ENCODE measurements at places on chromosomes 5 and 9.

- no peak for DNase-seq
Observed at GRCh38 chr5:126488443-126489065, 65.3 kb downstream of the GRAMD2B start.

- DNase-seq = peak; percentile 51
Observed at GRCh38 chr9:132670457-132671391, at the start of gene GTF3C4. Gene GTF3C4, plus strand, starts transcription at chr9:132670464. Its CDS starts 135 bp downstream, at chr9:132670599.

GRCh38 chr9:15287309-15287708 lies 19.7 kb downstream of the TTC39B start:
- DNase-seq = no peak

- DNase-seq = no peak
Observed at GRCh38 chr9:119278171-119278570, 91.1 kb downstream of the BRINP1 start.

- DNase-seq = no peak
Observed at GRCh38 chr5:172417130-172417841, 37.0 kb downstream of the SH3PXD2B start.

- no peak for DNase-seq
Observed at GRCh38 chr5:74895906-74896305, 29.7 kb upstream of the FAM169A start.

DNA sequence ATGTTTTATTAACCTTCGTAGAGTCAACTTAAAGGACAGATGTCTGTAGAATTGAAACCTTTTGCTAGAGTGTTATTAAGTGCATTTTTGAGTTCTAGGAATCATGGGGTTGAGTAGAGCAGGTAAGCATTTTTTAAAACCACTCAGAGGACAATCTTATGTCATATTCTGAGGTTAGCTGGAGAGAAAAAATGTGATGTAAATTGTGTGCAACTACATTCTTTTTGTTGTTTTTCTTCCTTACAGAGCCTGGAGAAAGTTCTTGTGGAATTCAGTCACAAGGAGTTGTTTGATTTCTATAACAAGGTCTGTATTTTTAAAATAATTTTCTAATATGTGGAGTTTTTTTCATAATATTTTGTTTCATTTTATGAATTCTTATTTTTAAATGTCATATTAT lies 206.4 kb downstream of the COMMD10 start:
- DNase-seq = no peak

DNA sequence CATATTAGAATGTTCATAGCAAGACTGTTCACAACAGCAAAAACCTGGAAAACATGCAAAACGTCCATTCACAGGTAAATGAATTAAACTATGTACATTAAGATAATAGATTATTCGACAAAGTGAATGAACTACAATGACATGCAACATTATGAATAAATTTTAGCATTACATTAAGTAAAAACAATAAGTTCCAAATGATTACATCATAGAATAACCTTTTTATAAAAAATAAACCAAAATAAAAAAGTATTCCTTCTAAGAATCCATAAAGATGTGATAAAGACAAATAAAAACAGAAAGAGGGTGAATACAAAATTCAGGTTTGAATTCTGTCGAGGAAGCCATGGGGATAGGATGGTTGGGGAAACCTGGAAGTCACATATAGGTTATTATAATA lies 57.3 kb downstream of the STRBP start:
- DNase-seq = no peak

DNA sequence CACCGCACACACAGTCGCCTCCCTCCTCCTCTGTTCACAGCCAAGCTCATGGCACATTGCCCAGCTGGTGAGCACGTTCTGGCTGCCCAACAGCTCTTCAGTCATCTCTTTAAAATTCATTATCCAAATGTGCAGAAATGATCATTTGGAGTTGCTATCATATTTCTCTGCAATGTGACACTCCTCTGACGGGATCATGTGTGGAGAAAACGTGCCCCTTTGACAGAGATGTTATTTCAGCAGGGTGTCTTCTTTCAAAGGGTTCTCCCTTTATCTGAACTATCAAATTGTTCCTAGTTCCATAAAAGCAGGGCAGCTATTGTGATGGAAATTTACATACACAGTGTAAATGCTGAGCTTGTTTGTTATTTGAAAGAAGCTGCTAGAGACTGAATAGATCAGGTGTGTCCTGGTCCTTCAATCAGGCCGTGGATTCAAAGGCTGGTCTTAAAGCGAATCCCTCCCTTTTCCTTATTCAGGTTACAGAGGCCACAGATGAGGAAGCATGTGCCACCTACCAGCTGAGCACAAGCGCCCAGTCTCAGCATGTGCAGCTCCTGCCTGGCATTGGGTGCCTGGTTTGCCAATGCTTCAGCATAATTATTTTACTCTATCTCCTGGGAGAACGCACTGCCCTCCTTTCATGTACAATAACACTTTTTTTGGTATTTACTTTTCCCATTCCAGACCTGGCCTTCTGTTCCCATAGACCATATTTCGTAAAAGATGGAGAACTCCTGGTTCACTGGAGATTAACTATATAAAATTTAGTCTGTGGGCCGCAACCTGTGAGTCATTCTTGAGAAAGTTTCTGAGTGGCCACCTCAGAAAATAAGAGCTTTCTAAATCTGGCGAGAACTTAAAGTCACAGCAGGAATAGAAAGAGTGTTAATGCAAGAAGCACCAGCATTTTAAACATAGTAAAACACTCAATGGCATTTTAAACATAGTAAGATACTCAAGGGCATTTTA lies 433.7 kb downstream of the ENC1 start:
- DNase-seq = no peak

DNA sequence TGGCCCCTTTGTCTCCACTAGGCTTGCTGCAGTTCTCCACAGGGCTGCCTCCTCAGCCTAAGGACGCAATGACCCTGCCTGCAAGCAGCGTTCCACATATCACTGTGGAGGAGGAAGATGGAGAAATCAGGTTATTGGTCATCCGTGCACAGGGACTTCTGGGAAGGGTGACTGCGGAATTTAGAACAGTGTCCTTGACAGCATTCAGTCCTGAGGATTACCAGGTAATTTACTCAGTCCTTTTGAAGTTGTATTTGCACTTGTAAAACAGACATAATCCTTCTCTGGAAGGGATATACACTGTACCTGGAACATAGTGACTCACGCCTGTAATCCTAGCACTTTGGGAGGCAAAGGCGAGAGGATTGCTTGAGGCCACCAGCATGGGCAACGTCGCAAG lies 116.6 kb downstream of the ADGRV1 start:
- DNase-seq = no peak

DNA sequence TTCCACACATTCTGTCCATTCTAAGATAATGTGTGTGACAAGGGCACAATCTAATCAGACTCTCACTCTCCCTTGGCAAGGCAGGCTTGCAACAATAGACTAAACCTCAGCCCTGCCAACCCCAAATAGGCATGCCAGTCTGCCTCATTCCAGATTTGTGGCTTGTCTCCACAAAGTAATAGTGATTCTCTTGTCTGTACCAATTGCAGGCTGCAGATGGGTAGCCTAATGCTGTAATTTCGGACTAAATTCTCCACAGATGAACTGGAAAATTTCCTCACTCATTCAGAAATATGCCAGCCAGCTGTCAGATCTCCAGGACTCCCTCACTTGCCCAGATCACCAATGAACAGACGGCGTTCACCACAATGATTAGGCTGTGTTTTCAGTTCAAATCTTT lies 413.6 kb downstream of the ELAVL2 start:
- no peak for DNase-seq

DNA sequence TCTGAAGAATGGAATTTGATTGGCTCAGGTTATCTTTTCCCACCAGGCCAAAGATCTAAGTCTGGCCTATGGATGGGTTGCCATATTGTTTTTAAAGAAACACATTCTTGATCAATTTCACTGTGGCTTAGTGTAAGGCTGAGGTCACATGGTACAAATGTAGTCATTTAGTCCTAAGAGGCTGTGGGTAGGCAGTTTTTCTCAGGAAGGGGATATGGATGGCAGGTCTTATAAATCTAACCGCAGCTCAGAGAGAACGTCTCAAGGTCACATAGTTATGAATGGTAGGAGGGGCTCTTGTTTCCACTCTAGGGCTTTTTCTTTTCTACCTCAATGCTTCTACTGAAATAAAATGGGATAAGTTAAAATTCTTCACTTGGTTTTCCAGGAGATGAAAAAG lies 128.6 kb upstream of the ACTBL2 start:
- no peak for DNase-seq

Measured in effector CD8-positive, alpha-beta T cell (primary cell).